ENCODE measurements at places on chromosomes 12 and 14. TPM values are rescaled to one million over a fixed set of nuclear protein-coding genes. Genes with fewer than 3 reads are reported as not detected.

- DNase-seq: no peak
Observed at GRCh38 chr14:70652871-70653270, 11.2 kb downstream of the TTC9 start.

GRCh38 chr12:82964446-82964845, 277.7 kb downstream of the TMTC2 start:
- DNase-seq: peak; percentile 41

GRCh38 chr14:32514236-32514635, 185.1 kb downstream of the AKAP6 start:
- no peak for DNase-seq

Gene IL25
- not detected for total RNA-seq

Gene KRT6C
- not detected for total RNA-seq

GRCh38 chr14:102231476-102232347, 73.3 kb downstream of the MOK start:
- DNase-seq: no peak

DNA sequence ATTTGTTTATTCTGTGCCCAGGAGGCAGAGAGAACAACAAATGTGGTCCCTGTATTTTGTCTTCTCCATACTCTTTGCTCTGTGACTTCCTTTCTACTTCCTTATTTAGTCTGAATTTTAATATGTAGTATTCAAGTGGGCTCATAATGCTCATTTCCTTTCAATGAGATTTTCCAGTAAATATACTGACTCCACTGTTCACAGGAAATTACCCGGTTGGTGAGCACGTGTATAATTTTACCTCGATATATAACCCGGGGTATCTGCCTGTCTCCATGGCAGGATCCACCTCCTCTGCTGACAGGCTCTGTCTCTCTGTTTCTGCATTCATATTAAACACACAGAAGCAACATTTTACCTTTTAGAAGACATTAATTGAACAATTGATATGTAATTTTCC, 166.0 kb downstream of the SLC38A4 start:
- DNase-seq: peak; percentile 42

- DNase-seq: no peak
Observed at GRCh38 chr12:113420996-113421595, 1.1 kb upstream of the SDSL start.

DNA sequence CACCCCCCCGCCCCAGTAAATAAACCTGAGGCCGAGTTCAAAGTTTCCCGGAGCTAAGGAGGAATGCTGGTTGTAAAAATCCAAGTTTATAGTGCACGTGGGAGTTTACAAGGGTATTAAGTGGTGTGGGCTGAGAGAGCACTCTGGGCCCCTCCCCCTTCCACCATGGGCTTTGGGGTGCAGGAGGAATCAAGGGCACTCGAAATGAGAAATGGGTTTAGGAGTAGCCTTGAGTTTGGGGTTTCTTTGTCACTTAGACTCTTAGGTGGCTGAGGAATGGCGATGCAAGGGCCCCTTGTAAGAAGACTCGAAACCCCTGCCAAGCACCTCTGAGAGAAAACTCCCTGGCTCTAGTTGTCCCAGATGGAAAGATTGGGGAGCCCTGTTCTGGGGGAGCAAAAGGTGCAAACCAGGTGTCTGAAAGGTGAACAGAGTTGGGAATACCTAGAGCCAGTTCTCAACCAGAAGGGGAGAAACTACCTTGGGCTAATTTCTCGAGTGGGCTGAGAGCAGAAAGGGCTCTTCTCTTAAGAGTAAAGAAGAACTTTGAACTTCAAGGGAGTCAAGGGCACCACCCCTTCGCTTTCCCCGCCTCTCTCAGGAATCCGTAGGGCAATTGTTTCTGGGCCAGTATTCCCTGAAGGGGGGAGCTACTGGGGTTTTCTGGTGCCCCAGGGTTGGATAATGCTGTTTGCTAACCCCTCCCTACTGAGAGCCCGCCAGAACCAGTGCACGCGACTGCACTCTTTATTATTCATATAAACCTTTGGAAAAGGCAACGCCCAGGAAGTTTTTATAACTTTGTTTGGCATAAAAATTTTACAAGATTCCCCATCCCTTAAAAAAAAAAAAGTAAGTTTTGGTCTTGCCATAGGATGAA, 4.0 kb upstream of the HOTAIR start:
- peak; percentile 79 for DNase-seq

GRCh38 chr12:55862286-55862685, 19.6 kb upstream of the MMP19 start:
- no peak for DNase-seq

DNA sequence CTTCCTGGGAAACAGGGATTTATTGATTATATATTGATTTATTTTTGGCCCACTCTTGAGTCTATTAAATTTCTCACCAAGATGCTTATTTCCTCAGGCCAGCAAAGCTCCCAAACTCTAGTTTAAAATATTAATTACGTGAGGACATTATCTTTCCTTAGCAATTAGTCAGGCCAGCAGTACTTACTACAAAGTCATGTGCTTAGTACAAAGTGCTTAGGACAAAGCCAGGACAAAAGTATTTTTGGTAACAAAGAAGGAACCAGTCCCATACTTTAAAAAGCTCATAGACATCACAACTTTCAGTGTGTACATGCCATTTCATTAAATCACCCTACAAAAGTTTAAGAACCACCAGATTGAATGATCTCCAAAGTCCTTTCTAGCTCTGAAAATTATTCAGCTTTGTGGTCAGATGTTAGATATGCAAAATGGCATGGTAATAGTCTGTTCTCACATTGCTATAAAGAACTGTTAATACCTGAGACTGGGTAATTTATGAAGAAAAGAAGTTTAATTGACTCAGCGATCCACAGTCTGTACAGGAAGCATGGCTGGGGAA, 94.7 kb upstream of the PWP1 start:
- no peak for DNase-seq

DNA sequence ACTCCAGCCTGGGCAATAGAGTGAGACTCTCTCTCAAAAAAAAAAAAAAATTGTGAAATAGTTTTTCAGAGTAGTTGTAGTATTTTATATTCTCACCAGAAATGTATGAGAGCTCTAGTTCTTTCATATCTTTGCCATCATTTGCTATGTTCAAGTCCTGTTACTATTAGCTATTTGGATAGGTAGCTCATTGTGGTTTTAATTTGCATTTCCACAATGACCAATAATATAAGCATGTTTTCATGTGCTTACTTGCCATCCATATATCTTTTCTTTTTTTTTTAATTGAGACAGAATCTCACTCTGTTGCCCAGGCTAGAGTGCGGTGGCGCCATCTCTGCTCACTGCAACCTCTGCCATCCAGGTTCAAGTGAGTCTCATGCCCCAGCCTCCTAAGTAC, 8.4 kb upstream of the RIPK3 start:
- DNase-seq: no peak

GRCh38 chr14:103070263-103070885, 13.0 kb upstream of the CDC42BPB start:
- DNase-seq: no peak

DNA sequence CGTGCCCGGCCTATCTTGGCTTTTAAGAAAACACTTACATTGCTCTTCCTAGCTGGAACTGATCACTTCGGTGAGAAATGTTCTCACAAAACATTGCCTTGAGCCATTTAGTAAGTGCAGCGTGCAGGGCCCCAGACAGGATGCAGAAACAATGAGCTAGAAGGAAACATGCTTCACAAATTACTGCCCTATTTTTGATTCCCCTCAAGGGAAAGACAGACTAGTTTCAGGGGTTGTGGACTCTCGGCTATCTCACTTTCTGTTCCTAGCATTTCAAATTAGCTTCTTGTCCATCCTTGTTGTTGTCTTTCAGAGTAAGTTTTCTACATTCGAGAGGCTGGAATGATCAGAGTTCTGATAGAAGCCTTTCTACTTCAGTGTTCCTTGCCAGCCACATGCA, 21.6 kb downstream of the TGFB3 start:
- DNase-seq: no peak

GRCh38 chr12:124744659-124745464, 118.8 kb downstream of the SCARB1 start:
- no peak for DNase-seq

- no peak for DNase-seq
Observed at GRCh38 chr12:76080017-76080728, 4.3 kb downstream of the NAP1L1 start.

Gene MDGA2
- 0.35 TPM for total RNA-seq

DNA sequence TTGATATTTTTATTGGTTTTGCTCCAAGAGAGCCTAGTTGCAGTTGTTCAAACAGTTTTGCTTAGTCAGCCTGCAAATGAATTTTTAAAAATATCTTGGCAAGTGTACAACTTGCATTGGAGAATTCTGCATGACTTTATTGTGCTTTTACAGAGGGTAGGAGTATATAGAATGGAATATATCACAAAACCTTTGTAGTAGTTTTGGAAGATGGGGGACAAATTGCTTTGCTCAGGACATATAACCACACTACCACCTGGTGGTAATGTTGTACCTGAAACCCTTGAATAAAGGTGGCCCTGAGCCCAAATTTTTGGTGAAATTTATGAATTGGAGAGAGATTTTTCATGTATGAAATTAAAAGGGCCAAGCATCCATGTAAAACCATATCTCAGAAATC, 645.2 kb downstream of the MED13L start:
- DNase-seq: peak; percentile 46

DNA sequence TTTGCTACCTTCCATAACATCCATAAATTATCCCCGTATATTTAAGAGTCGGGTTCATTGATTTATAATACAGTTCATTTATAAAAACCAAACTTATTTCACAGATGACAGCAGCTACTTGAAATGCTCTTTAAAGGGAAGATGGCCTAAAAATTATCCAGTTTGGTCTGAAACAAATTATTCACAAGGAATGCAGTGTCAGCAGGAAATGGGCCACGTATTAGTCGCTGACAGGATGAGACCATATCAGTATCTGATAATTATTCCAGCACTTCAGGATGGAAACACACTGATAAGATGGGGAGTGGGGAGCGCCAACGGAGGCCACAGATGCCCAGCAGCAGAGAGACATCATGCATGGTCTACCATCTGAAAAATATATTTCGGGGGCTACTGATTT, 60.5 kb upstream of the TMEM132D start:
- no peak for DNase-seq

DNA sequence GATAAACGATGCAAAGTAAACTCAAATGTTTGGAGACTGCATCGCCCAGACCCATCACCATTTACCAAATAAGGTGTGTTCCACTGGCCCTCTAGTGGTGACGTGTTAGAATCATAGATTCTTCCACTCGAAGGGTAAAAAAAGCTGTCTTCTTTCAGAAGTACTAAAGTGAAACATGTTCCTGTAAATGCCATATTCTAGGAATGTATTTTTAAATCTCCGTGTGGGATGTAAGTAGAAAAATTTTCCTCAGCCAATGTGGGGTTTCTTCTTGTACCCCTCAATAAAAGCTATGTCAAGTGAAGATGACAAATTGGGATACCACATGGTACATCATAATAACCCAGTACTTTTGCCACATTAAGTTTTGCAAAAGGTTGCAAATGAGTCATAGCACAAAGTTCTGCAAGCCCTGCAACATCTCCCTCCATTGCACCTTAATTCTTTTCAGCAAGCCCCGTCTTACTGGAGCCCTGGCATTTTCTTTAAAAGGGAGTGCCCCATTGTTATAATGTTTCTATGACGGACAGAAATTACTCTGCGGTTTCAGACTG, 100.8 kb downstream of the CCER1 start:
- peak; percentile 81 for DNase-seq
